ENCODE measurements at places on chromosomes 7 and 10.

DNA sequence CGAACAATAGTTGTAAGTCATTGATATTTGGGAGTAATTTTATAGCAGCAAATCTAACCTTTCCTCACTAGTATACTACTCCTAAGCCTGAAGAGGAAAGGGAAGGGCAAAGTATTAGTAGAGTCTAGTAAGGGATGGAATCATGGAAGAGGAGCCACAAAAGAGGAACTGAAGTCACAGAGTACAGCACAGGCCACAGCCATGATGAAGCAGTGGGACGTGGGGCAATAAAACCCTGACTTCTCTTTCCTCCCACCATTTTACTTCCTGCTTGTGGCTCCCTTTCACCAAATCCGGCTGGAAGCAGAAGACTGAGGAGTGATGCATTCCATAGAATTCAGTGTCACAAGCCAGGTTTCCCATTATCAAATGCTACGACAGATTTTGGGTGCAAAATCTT lies 58.7 kb downstream of the CABCOCO1 start:
- DNase-seq, result no peak

DNA sequence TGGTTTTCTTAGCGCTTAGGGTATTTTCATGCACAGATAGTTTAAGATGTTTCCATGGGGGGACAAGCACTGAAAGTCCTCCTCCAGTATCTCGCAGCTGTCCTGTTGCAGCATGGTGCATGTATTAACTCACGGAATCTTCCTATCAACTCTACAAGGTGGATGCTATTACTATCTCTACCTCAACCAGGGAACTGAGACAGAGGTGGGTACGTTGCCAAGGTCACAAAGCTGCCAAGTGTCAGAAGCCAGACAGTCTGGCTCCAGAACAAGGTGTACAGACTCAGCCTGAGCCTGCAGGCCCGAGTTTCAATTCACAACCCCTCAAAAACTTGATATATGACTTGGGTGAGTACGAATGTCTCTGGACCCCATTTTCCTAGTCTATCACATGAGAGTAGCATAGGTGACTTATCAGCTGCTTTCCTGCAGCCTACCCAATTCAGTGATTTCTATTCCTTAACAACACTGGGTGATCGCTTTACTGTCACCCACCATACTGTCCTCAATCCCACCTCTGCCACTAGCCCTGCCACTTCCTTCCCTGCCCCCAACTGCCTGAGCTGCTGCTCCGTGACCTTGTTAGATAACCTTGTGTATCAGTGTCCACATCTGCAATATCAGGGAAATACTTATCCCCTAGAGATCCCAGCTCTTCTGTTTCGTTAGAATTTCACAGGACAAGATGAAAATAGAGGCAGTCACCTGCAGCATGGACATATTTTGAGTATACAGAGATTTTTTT lies 92.1 kb downstream of the ABCC2 start:
- no peak for DNase-seq

GRCh38 chr10:22656036-22656435 lies 58.3 kb downstream of the PIP4K2A start:
- DNase-seq, result no peak

GRCh38 chr10:36425131-36425797 lies 700.1 kb upstream of the ANKRD30A start:
- DNase-seq, result no peak

DNA sequence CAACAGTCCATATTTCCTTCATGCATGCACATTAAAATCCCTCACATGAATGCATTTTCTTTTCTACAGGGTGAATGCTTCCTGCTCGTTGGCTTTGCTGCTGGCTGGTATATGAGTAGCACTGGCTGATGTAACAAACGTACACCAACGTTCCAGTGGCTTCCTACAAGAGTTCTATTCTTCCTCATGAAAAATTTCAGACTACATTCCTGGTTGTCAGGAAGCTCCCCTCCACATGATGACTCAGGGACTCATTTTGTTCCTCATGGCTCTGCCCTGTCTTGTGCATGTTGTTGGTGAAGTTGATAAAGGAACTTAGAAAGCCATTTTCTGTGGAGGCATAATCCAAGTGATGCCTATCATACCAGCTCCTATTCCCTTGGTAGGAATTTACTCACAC lies 470.7 kb upstream of the KLF6 start:
- no peak for DNase-seq

GRCh38 chr10:97063271-97063982 lies 122.3 kb downstream of the SLIT1 start:
- DNase-seq, result no peak

DNA sequence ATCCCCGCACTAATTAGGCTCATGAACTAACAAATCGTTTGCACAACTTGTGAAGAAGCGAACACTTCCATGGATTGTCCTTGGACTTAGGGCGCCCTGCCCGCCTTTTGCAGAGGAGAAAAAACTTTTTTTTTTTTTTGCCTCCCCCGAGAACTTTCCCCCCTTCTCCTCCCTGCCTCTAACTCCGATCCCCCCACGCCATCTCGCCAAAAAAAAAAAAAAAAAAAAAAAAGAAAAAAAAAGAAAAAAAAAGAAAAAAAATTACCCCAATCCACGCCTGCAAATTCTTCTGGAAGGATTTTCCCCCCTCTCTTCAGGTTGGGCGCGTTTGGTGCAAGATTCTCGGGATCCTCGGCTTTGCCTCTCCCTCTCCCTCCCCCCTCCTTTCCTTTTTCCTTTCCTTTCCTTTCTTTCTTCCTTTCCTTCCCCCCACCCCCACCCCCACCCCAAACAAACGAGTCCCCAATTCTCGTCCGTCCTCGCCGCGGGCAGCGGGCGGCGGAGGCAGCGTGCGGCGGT lies at the start of gene EMX2:
TSS of gene EMX2 (plus strand) at position 41 of the 519 bp plus-strand sequence. CDS start 522 bp downstream, outside the sequence.
- no peak for DNase-seq

DNA sequence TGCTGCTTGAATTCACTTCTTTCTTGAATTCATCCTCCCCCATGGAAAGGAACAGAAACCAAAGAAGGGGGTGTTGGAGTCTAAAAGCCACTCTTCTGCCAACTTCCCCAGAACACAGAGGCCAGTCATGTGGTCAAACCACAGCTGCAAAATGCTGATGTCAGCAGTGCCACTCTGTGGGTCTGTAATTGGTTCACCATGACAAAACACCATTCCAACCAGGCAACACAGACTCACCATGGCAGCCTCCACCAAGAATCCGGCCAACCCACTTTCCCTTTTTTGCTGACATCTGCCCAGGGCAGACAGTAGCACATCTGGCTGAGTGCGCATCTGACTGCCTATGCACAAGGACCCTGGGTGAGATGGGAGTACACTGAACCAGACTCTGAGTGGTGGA lies 16.8 kb downstream of the OSBPL3 start:
- DNase-seq, result no peak

GRCh38 chr7:1255817-1256340 lies 23.2 kb downstream of the UNCX start:
- DNase-seq, result no peak
